ENCODE measurements at places on chromosomes 6 and 20.

DNA sequence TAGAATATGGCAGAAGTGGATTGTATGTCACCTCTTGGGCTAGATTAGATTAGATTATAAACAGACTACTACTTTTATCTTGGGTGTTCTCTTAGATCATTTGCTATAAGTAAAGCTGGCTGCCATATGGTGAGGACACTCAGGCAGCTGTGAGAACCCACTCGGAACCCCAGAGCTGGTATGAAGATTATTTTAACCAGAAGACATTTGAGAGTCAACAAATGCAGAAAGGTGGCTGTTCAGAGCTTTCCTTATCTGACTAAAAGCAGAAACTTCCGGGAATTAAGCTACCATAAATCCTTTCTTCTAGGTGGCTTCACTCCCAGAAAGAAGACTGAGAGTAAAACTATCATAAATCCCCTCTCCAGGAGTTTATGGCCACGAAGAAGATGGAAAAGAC is 91.9 kb downstream of the RNGTT start:
- DNase-seq: no peak

GRCh38 chr6:46486181-46486580 is 5.1 kb downstream of the RCAN2 start:
- DNase-seq: no peak

- DNase-seq: no peak
Observed at GRCh38 chr6:169205176-169206160, 48.2 kb downstream of the THBS2 start.

DNA sequence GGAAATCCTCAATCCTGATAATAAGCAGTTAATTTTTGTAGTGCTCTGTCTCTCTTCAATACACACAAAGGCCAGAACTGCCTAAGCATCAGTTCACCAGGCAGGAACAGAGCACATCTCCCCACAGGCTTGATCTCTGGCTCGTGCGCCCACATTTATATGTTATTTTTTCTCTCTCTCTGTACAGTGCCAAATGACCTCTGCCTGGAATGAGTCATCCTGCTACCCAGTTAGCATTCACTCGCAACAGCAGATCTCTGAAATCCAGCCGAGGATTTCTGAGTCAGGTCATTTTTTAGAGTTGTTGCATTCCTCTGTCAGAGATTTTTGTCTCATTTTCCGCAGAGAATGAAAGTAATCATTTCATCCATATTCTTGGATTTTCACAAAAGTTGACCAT is 107.1 kb downstream of the COL12A1 start:
- no peak for DNase-seq

- no peak for DNase-seq
Observed at GRCh38 chr6:130693944-130694343, 133.3 kb upstream of the SMLR1 start.

DNA sequence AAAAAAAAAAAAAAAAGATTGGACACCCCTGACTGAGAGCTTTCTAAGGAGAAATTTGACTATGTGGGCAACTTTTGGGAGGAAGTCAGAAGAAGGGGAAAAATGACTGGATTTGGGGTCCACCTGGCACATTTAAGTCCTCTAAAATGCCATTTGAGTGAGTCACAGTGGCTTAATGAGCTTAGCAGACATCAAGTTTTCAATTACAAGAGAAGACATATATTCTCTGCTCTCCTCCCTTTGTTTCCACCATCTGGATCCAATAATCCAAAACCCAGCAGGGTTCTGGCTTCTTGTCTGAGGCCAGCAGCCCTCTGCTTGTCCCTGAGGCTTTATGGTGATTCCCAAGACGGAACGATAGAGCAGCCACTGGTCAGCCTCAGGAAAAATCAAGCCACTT is 6.9 kb downstream of the PI3 start:
- DNase-seq: no peak

DNA sequence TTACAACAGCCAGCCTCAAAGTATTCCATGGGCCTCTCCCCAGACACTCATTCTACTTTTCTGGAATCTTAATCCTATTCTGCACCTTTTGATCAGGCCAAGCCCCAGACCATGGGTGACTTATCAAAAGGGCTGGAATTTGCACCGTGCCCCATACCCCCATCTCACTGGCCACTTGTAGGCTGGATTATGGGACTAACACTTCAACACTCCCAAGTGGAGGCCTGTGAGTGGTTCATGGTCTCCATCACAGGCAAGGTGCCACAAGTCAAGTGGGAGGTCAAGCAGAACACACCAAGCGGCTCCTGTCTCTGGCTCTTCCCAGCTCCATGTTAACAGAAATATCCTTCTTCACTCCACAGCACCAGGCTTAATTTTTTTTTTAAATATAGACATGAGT is 212.3 kb upstream of the HEY2 start:
- no peak for DNase-seq

DNA sequence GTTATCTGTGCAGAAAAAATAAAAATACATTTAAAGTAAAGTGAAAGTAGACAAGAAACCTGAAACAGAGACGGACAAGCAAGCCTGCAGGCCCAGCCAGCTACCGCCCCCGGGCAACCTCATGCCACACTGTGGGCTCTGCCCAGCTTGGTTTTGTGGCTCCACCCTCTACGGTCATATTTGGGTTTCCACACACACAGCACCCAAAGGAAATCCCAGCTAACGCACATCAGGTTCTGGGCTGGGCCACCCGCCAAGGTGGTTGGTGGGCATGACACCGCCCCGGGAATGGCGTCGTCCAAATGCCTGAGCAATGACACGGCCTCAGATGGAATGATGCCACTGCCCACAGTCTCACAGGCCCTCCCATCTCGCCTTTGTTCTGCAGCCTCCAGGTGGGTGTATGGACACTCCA is 22.9 kb downstream of the FAM110A start:
- no peak for DNase-seq

- no peak for DNase-seq
Observed at GRCh38 chr6:19754686-19755085, 82.5 kb upstream of the ID4 start.

DNA sequence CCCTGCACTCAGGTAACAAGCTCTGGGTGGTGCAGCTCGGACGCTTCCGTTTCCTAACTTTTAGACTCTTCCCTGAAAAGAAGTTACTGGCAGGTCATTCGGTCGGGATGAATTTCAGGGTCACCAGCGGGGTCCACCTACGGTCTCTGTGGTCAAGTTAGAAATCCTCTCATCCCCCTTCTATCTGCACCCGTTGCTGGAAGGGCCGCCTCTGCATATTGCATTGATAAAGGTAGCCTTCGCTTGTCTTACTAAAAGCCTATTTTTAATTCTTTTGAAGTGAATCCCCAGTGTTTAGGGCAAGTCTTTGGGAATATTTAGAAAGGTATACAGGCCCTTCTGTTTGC is 47.3 kb downstream of the LRRN4 start:
- DNase-seq: no peak

- no peak for DNase-seq
Observed at GRCh38 chr6:67210450-67210849, 1424.6 kb upstream of the ADGRB3 start.

DNA sequence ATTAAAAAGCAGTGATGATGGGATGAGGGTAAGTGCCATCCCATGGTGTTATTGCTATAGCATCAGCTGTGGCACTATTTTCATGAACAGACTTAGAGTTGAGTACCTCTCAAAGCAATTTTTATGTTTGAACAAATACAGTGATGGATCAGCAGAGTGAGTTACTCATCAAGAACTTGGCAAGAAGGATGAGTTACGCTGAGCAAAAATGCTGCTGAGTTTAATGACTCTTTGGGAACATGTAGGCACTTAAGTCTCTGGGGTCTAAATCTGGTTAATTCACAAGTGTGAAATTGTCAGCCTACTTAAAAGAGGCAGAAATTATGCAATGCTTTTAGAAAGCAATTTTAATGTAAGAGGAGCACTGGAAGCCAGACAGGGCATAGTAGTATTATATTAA is 78.5 kb upstream of the AHI1 start:
- no peak for DNase-seq

GRCh38 chr6:53805725-53806124 is 10.9 kb downstream of the LRRC1 start:
- DNase-seq: no peak

DNA sequence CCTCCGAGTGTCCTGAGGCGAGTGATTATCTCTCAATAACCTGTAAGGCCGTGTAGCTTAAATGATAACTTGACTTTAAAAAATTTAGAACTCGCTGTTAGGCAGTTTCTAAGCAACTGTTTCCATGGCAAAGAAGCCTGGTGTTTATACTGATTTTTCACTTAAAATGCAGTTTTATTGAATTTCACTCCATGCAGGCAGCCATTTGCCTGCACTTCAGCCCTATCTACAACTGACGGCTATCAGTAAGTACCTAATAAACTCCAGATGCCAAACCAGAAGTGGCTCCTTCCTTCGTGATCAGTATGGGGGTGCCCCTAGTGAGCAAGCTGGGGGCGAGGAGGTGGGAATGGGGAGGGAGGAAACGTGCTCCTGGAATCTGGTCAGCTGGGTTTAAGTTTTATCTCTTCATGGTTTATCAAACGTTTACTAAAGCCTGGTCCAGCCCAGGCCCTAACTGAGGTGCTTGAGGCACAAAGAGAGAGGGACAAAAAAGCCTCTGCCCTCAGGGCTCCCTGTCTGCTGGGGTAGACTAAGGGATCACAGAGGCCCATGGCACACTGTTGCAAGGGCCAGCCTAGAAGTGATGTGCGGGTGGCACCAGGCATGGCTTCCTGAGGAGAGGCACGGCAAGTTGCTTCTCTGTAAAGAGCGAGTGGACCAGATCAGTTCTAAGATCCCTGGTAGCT is 45.5 kb downstream of the TTI1 start:
- DNase-seq: no peak

DNA sequence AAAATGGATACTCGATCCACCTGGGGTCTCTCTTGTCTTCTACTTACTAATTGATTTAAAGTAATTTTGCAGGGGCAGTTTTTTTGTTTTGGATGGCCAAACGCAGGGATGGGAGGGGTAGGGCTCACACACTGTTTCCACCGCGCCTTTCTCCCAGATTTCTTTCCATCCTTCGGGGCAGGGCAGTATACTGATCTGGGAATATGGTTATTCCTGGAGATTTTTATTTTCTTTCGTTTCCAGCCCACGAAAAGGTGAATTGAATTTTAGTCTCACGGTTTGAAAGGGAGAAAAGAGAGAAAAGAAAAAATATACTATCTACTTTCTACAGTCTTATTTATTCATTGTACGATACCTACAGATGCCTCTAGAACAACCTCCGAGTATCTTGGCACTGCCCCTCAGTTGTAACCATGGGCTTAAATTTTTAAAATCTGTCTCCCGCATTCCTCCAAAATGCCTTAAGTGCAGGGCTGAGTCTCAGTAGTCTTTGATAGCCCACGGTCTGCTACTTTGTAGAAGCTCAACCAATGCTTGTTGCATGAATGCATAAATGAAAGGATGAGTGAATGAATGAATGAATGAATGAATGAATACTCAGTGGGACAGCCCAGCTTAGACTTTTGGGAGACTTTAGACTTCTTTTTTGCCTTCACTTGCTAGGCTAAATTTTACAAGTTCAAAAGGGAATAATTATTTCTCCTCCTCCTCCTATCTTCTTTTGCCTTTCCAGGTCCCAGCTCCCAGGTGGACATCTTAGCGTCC is 18.1 kb upstream of the TRIM27 start:
- no peak for DNase-seq

GRCh38 chr20:8154638-8155037 is 22.6 kb downstream of the PLCB1 start:
- DNase-seq: no peak

- no peak for DNase-seq
Observed at GRCh38 chr6:81562169-81562568, 190.3 kb downstream of the TENT5A start.

DNA sequence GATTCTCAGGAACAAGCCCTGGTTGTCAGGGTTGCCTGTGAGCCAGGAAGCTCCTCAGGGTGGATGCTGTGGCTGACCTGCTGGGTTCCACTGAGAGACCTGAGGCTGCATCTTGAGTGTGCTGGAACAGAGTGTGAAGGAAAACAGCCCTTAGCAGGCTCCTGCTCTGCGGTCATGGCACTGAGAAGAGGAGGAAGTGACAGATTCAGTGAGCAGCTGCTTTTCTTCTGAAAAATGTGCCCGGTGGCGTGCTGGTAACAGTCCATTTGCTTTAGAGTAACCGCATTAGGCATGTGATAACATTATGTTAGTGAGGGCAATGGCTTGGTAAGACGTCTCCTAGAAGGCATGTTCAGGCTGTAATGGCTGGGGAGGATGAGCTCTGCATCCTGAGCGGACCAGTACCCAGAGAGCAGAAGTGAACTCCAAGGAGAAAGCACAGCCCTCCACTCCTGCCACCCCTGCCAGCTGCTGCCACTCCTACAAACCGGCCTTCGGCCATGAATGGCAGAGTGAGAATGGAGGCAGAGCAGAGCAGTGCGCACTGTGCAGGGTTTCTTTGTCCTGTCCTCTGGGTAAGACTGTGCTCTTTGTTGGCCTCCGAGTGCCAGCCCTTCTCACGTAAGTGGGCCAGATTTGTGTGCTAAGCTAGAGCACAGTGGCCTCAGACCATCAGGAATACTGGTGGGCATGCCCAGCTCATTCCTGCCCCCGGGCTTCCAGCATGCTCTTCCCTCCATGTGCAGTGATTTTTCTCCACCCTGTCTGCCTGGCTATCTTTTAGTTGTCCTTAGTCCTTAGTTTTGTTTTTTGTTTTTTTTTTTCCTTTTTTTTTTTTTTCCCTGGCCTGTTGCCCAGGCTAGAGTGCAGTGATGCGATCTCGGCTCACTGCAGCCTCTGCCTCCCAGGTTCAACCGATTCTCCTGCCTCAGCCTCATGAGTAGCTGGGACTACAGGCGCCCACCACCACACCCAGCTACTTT is 98.1 kb upstream of the VSTM2L start:
- no peak for DNase-seq

GRCh38 chr6:16222826-16223225 is 15.6 kb upstream of the GMPR start:
- DNase-seq: no peak

Data from stimulated activated CD8-positive, alpha-beta memory T cell treated with anti-CD3 and anti-CD28 coated beads, Interleukin-15, amount 100 ng/mL, for 1 hour (primary cell).